ENCODE measurements at places on chromosomes 2 and 18. TPM values are rescaled to one million over a fixed set of nuclear protein-coding genes. Genes with fewer than 3 reads are reported as not detected.

Gene CROCC2
- polyA plus RNA-seq = 1.2 TPM

Gene C2orf78
- polyA plus RNA-seq = not detected

- DNase-seq = no peak
Observed at GRCh38 chr2:149225446-149225845, 104.9 kb upstream of the LYPD6 start.

DNA sequence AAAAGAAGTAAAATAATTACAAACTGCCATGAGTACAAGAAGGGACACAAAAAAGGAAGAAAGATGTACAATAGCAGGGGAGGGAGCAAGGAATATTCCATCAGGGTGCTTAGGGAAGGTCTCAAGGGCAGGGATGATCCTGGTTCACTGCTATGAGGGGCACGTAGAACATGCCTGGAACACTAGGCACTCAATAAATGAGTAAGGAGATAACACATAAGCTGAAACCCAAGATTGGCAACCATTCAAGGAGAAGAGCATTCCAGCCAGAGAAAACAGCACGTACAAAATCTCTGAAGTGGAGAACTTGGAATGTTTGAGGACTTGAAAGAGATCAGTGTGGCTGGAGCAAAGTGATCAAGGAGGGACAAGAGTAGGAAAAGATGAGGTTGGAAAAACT lies 103.2 kb downstream of the FAM161A start:
- no peak for DNase-seq

DNA sequence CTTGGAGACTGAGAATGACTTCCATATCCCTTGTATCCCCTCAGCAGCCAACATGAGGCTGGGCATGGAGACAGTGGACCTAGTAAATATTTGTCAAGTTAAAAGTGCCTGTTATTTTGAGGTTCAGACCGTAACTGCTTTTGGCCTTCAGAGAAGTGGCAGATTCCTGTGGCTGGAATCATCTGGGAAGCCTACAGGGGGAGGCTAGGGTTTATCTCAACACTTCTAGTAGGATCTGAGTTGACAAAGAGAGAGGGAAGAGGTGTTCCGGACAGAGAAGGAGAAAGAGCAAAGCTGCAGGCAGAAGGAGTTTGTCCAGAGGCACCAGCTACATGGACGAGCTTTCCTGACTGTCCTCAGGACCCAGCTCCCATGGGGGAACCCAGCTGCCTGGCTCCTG lies 27.0 kb downstream of the SLC14A2 start:
- DNase-seq = no peak

DNA sequence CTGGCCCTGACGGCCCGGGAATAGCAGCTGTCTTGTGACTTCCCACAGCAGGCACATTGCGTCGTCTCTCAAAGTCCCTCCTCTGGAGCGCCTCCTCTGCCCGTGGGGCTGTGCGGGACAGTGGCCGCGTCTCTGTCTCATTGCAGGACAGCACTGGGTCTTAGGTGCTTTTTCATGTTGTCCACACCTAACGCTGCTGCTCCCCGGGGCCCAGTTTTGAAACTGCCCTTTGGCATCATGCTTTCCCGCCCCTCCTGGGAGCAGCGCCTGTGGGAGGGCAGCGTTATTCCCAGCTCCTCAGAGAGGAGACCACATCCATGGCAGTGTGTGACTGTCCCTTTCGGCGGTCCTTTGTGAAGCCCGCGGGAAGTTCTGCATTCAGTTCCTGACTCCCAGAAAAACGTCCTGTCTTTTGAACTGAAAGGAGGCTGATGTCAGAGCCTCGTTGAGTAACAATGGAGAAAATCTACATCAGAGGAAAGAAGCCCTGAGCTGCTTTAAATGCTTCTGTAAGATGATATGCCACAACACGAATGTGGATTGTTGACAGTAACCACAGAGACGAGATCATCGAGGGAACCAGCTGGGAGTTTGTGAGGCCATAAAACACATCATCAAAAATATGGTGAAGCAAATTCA lies 226.0 kb downstream of the FAM210A start:
- DNase-seq = peak; percentile 87

GRCh38 chr2:85318222-85319074 lies 9.3 kb downstream of the TGOLN2 start:
- DNase-seq = no peak

DNA sequence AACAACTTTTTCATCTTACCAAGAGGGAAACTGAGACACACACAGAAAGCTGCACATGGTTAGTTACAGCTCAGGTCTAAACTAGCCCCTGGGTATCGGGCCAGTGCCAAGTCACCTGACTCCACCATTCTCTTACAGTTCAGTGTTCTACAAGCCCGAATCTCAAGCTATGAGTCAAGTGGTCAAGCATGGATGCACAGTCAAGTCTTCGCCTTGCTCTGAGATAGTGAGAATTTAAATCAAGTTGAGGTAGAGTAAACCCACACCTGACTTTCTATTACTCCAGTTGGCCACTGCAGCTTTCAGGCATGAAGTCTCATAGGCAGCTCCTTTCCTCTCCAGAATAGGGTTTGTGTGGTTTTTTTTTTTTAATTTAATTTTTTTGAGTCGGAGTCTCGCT lies 34.5 kb upstream of the ARL5A start:
- DNase-seq = no peak

GRCh38 chr2:152815634-152816257 lies 97.3 kb downstream of the ARL6IP6 start:
- DNase-seq = no peak

Measured in left lung (tissue), 14 donors.